Panc1 (cell line): ENCODE measurements at places on chromosomes 11 and 22.
A peak's percentile ranks its signal among the peaks of the same experiment; 100 is the strongest.

DNA sequence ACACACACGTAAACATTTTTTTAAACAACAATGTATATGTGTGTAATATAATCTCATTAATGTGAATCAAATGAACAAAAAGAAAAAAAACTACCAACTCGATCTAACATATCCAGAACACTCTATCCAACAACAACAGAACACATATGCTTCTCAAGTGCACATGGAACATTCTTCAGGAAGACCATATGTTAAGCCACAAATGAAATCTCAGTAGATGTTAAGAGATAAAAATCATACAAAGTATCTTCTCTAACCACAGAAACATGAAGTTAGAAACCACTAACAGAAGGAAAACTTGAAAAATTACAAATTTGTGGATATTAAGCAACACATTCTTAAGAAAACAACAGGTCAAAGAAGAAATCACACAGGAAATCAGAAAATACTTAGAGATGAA lies 25.5 kb upstream of the TMEM45B start:
- no peak for DNase-seq

DNA sequence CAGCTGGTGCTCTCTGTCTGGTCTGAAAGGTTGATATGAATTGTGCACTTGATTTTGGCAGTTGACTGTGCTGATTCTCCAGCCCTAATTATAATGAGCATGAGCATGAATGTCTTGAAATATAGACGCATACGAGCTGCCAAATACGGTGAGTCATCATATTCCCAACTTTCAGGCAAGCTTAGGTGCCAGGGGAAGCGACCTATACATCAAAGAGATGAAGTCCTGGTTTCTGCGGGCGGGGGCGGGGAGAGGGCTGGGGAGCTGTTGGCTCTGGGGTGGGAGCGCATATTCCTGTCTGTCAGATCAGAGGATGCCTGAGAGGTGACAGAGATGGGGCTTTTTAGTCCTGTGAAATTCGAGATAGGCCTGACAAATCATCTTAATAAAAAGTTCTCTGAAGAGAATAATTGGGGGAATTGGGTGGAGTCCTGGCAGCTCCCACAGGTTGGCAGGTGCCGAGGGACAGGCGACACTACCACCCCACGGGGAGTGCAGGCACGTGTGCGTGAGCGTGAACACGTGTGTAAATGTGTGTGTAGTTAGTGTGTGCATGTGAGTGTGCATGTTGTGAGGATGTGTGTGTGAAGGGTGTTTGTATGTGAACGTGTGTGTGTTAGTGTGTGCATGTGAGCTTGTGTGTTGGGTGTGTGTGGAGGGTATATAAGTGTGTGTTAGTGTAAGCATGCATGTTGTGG lies 865.3 kb downstream of the TBC1D22A start:
- no peak for DNase-seq

- no peak for DNase-seq
These were observed 892 bp downstream of the GDPD5 start for GRCh38 chr11:75524665-75525432.

DNA sequence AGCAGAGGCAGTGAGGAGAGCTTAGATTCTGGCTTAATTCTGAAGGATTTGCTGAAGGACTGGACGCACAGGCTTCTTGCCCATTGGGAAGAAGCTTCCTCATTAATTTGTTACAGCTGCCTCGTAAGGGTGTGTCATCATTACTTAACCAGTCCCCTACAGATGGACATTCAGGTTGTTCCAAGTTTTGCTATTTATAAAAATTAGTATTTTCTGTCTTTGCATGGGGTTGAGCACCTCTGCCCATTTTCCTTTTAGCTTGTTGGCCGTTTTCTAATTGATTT lies 38.1 kb downstream of the CAPN1 start:
- no peak for DNase-seq

- DNase-seq: no peak
These were observed 40.9 kb downstream of the GAS2 start for GRCh38 chr11:22707119-22707899.

- DNase-seq: no peak
These were observed 9.3 kb upstream of the GLB1L3 start for GRCh38 chr11:134266841-134267251.

- DNase-seq: no peak
These were observed at the start of gene EMID1 for GRCh38 chr22:29205594-29206371. Gene EMID1 (plus strand): TSS chr22:29205896. CDS start chr22:29206039, 143 bp downstream.

GRCh38 chr22:44128958-44129618 lies 51.6 kb upstream of the PARVG start:
- DNase-seq: no peak

DNA sequence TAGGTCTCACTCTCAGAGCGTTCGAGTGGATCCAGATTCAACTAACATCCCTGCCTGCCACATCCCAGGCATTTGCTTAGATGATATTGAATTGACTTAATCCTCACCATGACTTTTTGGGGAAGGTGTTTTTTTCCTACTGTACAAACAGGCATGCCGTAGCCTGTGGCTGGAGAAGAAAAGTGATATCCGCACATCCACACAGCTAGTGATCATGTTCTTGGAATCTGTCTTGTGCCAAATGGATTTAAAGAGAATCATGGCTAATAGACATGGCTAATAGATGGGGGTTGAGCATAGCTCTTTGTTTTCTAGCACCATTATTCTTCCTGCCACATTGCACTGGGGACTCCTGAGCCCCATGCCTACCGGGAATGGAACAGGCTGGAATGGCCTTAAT lies 82.1 kb upstream of the THY1 start:
- DNase-seq: no peak

GRCh38 chr22:29306175-29306834 lies at the start of gene GAS2L1:
Gene GAS2L1 (plus strand): TSS chr22:29306650. CDS start chr22:29308106, 1,456 bp downstream.
- no peak for DNase-seq

- peak; percentile 15 for DNase-seq
These were observed 147.5 kb upstream of the CTSC start for GRCh38 chr11:88484873-88485621.

GRCh38 chr11:64267207-64267945 lies 16.0 kb downstream of the PLCB3 start:
- no peak for DNase-seq

- no peak for DNase-seq
These were observed 17.7 kb upstream of the ZBED5 start for GRCh38 chr11:10875430-10876021.

DNA sequence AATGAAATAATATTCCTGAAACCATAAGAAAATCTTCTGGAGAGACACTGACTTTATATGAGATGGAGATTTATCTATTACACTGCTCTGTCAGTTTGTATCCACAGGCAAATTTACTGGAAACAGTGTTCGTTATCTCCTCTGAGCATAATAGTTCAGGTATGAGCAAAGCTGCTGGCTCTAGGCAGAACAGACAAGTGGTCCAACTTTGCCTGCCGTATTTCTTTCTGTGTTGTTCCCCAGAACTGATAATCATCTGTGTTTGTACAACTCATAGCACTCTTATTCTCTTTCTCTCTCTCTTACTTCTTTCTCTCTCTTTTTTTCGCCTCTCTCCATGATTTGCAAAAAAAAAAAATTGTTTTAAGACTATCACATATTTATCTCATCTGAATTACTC lies 623.8 kb upstream of the CHORDC1 start:
- DNase-seq: no peak

- DNase-seq: no peak
These were observed 128.0 kb downstream of the RBFOX2 start for GRCh38 chr22:35900483-35901168.

GRCh38 chr22:46917771-46918101 lies 155.3 kb downstream of the TBC1D22A start:
- no peak for DNase-seq

GRCh38 chr11:13149991-13150390 lies 127.6 kb upstream of the BMAL1 start:
- DNase-seq: no peak

DNA sequence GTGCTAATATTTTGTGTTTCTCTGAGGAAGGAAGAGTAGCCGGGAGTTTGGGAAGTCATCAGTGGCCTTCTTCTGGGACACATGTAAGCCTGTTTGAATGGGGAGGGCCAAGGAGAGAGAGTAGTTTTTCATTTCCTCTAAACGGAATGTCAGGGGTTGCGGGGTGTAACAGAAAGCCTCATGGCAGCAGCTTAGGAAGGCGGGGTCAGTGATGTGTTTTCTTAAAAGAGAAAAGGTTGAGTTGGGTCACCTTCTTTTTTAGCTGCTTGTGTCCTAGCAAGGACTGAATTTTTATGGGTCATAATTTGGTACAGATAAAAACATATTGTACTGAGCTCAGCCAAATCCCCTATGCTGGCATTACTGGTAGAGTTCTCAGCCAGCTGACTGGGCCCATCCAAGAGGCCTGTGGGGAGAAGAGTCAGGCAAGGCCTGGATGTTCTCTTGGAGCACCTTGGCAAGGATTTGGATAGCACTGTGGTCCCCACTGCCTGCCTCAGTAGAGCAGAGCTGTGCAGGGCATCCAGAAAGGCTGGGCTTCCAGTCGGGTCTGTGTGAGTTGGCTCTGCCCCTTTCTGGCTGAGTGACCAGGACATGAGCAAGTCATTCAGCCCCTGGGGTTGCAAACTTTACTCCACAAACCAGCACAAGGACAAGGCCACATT lies 29.4 kb upstream of the NAV2 start:
- no peak for DNase-seq

- no peak for DNase-seq
These were observed 4.7 kb upstream of the JAM3 start for GRCh38 chr11:134063991-134064747.

DNA sequence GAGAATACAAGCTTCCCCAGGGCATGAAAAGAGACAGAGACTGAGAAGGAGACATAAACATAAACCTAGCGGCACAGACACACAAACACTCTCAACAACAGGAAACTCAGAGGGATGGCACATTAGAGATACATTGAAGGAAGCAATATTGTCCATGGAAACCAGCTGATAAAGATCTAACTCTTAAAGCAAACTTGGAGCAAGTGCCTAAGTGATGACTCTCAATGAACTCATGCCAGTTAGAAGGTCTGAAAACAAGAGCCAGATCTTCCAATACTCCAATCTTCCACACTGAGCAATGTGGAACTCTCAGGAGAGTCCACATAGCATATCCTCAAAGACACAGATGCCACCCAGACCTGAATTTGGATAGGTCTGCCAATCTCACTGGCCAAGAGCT lies 168.8 kb upstream of the ISX start:
- no peak for DNase-seq

GRCh38 chr11:12762696-12763324 lies 88.6 kb downstream of the TEAD1 start:
- DNase-seq: no peak

GRCh38 chr11:35424157-35424940 lies 5.0 kb upstream of the SLC1A2 start:
- DNase-seq: no peak

GRCh38 chr22:47398921-47399790 lies 636.7 kb downstream of the TBC1D22A start:
- no peak for DNase-seq

DNA sequence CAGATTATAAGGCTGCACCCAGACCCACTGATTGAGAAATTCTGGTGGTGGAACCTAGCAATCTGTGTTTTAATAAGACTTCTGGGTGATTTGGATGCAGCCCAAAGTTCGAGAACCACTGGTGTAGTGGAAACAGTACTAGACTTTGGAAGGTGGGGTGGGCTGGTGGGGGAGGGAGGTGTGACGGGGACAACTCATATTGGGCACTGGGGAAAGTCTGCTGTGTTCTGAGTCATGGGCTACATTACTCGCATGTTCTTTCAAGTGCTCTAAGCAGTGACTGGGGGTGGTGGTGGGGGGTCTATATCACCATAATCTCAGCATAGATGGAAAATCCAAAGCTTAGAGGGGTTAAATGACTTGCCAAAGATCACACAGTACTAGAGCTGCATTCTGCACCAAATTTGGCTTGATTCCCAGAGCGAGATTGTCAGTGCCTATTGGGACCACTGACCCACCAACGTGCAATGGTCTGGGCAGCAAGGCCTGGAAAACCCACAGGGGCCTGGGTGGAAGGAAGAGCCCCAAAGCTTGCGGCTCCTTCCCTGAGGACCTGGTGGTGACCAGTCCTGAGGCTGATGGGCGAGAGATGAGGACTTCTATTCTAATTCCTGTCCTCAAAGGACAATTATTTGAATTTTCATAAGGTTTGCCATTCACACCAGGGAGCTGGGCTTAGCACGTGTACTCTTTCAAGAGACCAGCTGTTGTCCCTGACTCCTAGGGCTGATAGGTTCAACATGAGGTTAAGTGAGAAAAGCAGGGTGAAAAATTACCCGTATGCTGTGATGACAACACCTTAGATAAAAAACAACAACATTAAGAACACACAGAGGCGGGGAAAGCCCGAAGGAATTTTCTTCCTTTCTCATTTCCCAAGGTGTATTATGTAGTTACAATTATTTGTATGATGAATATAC lies 77.5 kb upstream of the NARS2 start:
- DNase-seq: no peak

DNA sequence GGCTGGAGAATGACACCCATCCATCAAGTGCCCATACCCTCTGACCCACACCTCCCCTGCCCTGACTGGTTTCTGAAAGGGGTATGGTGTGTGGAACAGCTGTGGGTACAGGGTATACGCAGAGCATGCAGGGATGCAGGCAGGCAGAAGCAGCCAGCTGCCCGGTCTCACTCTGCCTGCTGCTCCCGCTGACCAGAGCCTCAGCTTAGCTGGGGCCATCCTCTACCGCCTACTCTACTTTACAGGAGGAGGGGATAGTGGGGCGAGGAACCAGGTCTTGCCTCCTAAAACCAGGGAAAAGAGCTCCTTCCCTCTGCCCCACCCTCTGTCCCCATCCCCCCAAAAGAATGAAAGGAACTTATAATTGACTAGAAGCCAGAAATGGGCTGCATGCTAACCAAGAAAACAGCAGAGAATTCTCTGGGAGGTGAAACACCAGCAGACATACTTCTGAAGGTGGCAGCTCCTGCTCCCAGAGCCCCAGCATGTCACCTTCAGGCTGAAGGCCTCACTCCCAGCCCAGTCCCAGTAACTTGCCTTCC lies 13.0 kb upstream of the CHRM4 start:
- no peak for DNase-seq
